ENCODE measurements at places on chromosomes 3 and 15. TPM values are rescaled to one million over a fixed set of nuclear protein-coding genes. Genes with fewer than 3 reads are reported as not detected.

- DNase-seq: no peak
Observed at GRCh38 chr3:131778526-131778925, 256.3 kb downstream of the CPNE4 start.

- no peak for DNase-seq
Observed at GRCh38 chr3:187889601-187890404, 144.5 kb upstream of the BCL6 start.

- DNase-seq: no peak
Observed at GRCh38 chr3:114452256-114452655, 158.4 kb downstream of the TIGIT start.

SNTN gene
- polyA plus RNA-seq: not detected

DNA sequence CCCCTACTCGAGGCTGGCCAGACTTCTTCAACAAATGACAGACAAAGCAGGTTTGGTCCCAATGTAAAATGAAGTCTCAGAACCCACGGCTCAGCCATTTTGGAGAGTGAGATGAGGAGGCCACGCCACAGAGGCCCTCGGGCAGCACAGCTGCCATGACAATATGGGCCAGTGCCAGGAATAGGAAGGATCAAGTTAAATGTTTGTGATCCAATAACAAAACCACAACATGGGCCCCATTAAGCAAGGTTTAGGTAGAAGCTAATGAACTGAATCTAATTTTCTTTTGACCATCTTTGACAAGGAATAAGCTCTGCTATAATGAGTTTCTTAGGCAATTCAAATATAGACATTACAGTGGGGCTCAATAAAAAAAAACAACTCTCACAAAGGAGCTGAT is 52.6 kb downstream of the RFTN1 start:
- DNase-seq: no peak

- no peak for DNase-seq
Observed at GRCh38 chr3:177051411-177051810, 145.9 kb downstream of the TBL1XR1 start.

DNA sequence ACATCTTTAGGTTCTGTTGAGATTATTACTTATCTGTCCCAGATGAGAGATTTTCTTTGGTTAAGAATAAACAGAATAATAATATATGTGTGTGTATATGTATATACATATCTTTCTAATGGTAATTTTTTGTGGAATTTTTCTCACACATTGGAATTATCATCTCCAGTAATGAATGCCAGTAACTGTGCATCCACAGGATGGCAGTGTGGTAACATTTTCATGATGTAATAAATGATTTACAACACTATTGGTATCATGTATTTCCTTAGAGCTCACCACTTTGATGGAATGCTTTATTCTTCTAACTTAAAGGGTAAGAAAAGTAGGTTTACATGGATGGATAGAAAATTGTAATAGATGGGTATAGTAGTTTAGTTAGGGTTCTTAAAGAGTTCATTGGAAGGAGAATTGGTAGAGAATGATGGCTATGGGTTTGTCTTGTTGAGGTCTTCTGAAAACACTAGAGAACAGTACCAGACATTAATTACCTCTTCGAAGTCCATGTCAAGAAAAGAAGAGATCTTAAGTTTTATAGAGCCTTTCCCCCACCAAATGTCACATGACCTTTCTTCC is 78.1 kb downstream of the STT3B start:
- peak; percentile 44 for DNase-seq

DUOXA2 gene
- not detected for polyA plus RNA-seq

All from A549 (cell line).